ENCODE measurements at places on chromosomes 3 and 15.
A peak's percentile ranks its signal among the peaks of the same experiment; 100 is the strongest.

GRCh38 chr3:170179432-170179831 lies 2.1 kb downstream of the PHC3 start:
- no peak for ATAC-seq

DNA sequence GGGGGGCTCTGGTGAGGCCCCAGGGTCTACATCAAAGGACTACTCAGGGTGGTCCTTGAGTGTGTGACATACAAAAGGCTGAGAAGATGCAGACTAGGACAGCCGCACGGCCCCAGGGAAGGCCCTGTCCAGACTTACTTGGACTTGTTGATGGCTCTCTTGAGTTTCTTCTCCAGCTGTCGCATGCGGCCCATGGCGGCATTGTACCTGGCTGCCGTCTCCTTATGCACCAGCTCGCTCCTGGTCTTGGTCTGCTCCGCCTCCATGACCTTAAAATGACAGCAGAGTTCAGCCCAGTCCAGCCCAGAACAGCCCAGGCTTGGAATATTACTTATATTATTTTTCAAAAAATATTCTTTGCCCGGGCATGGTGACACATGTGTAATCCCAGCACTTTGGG lies 56.0 kb downstream of the CAPN7 start:
- no peak for ATAC-seq

- peak; percentile 36 for ATAC-seq
Measured at GRCh38 chr3:101194392-101194791, 126.0 kb downstream of the IMPG2 start.

- ATAC-seq: no peak
Measured at GRCh38 chr3:76470285-76470684, 569.6 kb upstream of the ROBO2 start.

DNA sequence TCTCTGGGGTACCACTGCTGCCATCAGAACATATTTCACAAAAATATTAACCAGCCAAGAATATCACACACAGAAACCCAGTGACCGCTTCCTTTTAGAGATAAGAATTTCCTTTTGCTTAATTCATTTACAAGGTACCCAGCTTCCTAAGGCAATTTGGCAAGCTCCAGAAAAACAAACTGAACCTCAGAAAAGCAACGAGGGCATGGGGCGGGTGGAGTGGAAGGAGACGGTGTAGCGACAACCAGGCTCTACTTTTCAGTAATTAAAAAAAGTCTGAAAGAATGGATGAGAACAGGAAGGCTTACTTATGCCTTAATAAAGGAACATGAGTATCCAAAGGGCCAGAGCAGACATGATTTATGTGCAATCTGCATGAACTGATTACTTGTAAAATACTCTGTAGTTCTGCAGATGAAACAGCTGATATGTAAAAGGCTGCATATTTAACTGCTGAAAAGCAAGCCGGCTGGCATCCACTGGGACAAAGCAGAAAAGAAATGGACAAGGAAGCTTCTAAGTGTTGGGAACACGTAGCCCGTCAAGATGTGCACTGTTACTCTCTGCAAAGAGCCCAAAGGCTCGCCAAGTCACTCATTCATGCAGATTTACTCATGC lies 18.6 kb downstream of the RFTN1 start:
- ATAC-seq: peak; percentile 82

DNA sequence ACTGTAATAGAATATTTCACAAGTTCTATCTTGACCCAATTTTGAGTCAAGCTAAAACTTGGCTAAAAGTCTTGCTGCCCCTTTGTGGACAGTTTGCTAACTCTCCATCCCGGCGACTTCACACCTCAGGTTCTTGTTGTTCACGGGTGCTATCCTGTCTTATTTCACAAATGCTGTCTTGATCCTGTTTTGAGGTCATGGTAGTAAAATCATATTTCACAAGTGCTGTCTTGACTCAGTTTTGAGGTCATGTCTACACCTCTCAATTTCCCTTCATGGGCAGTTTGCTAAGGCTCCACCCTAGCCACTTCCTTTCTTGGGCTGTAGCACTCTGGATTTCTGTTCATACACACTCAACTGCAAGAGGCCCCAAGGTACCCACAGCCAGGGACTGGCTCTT lies 45.0 kb upstream of the GK5 start:
- no peak for ATAC-seq

GRCh38 chr3:38396239-38396638 lies 49.7 kb downstream of the XYLB start:
- ATAC-seq: no peak

GRCh38 chr3:167862104-167862730 lies 126.7 kb downstream of the SERPINI1 start:
- no peak for ATAC-seq

- ATAC-seq: no peak
Measured at GRCh38 chr3:172138792-172139507, 99.6 kb downstream of the FNDC3B start.

DNA sequence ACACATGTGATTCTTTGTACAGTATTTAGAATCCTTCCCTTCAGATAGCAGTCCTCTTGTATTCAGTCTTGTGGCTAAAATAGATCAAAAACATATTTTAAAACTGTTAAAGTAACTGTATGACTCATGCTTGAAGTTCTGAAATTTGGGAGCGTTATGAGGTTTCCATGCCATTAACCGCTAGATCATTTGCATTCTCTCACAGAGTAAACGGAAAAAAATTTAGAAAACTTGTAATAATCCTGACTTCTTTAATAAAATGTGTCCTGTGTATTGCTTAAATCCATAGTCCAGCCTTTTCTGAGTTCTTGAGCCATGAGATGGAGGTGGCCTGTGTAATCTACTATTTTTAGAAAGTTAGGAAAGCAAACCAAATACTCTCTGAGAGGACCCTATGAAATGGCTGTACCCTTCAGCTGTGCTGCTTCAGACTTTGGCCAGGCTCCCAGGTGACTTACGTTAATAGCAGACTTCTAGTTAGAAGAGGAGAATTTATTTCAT lies 33.8 kb downstream of the MBNL1 start:
- peak; percentile 63 for ATAC-seq

DNA sequence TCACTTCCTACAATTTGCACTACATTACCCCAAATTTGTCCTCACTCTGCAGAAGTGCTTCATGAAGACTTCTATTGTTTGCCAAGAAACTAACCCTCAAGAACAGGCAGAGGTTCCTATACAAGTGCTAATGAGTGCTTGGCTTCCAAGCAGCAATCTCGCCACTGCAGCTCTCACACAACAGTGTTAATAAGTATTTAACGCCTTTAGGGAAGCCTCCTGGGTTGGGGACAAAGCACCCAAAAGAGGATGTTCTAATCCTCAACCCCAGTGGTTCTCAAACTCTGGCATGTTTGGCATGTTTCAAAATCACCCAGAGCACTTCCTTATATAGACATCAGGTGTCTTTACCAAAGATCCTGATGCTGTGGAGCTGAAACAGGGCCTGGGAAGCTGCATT lies 64.6 kb downstream of the ZIC4 start:
- ATAC-seq: no peak

GRCh38 chr3:119990888-119991287 lies 103.4 kb downstream of the GSK3B start:
- no peak for ATAC-seq

GRCh38 chr3:184380185-184380626 lies 352 bp downstream of the CHRD start:
- ATAC-seq: peak; percentile 17

DNA sequence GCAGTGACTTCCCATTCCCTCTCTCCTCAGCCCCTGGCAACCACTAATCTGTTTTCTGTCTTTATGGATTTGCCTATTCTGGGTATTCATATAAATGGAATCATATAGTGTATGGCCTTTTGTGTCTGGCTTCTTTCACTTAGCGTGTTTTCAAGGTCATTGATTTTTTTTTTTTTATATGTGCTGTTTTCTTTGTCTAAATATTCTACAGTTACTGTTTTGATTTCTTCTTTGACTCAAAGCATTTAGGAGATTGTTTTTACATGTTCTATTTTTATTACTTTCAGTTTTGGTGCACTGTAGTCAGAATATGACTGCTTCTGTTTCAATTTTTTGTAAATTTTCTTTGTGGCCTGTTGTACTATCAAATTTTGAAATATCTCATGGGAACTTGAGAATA lies 71.9 kb upstream of the RNU6-1 start:
- no peak for ATAC-seq

DNA sequence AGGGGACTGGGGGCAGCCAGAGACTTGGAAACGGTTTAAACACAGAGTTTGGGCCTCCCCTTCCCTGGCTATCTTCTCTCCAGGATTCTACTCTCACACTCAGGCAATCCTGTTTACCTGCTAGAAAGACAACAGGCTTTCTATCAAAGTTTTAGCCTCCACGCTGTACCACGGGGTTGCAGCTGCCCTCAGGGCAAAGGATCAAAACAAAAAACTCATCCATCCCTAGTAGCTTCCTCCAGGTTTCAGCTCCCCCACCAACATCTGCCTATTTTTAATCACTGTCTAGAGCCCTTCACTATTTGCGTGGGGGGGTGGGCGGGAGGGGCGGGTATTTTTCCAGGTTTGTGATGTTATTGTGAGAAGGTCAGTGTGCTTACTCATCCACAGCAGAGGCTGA lies 286.8 kb upstream of the TRIM42 start:
- no peak for ATAC-seq

DNA sequence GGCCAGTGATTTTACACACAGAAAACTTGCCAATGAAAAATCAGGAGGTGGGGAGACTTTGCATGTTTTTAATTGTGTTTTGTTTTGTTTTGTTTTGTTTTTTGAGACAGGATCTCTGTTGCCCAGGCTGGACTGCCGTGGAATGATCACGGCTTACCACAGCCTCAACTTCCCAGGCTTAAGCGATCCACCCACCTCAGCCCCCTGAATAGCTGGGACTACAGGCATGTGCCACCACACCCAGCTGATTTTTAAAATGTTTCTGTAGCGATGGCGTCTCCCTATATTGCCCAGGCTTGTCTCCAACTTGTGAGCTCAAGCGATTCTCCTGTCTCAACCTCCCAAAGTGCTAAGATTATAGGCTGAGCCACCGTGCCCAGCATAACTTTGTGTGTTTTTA lies 46.0 kb downstream of the MEIS2 start:
- 0 out of 3 replicates have a peak, but pooled peaks have one; percentile 8 for ATAC-seq

- ATAC-seq: peak; percentile 64
Measured at GRCh38 chr3:120145542-120146285, 51.5 kb upstream of the GSK3B start.

DNA sequence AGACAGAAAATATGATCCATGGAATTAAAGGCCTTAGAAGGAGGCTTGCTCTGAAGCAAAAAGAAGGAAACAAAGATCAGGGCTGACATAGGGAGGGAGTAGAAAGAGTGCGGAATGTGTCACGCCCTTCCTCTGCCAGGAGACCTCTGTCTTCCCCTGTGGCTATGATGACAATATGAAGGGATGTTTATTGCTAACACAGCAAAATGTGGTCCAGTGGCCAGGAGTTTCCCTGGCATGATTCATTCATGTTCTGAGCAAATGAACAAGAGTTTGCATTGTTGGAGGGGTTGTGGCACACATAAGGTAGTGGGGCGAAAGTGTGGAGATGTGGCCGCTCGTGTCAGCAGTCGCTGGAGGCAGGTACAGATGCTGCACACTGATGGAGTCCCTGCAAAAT lies 169.4 kb downstream of the SHQ1 start:
- ATAC-seq: no peak

GRCh38 chr3:13066236-13066635 lies 7.0 kb downstream of the IQSEC1 start:
- ATAC-seq: no peak

- no peak for ATAC-seq
Measured at GRCh38 chr3:99921986-99922385, 104.3 kb downstream of the CMSS1 start.

- ATAC-seq: peak; percentile 83
Measured at GRCh38 chr3:23959135-23959900, 14.2 kb downstream of the NR1D2 start.

DNA sequence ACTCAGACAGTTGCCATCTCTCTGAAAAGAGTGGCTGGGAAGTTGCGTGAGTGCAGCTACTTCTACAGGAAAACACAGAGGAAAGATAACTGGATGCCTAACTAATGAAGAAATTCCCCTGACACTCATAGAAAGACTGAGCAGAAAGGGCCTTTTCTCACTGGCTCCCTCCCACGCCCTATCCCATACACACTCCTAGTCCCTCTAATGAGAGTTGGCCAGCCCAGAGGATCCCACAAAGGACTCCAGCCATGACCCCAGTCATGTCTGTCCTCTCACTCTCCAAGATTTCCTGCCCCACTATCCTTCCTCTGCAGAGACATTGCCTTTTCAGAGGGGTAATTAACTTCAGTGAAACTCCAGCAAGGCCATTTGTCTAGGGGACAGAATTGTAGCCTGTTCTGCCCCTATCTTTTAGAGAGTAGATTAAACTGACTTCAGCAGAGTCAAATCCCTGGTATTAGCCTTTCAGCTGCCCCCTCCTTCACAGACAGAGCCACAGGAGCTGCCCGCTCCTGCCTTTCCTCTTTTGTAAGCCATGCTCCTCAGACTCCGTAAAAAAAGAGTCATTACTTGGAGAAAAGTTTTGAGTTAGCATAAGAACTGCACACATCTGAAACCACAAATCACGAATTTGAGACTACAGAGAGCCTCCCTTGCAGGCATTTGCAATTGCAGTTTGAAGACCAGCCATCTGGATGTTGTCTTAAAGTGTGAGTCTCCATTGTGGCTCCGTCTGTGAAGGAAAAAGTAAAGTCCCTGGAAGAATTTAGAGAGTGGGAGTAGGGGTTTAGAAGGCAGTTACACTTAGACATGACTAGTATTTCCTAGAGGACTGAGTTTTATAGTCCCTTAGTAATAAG lies 129.1 kb upstream of the SEMA6D start:
- no peak for ATAC-seq

DNA sequence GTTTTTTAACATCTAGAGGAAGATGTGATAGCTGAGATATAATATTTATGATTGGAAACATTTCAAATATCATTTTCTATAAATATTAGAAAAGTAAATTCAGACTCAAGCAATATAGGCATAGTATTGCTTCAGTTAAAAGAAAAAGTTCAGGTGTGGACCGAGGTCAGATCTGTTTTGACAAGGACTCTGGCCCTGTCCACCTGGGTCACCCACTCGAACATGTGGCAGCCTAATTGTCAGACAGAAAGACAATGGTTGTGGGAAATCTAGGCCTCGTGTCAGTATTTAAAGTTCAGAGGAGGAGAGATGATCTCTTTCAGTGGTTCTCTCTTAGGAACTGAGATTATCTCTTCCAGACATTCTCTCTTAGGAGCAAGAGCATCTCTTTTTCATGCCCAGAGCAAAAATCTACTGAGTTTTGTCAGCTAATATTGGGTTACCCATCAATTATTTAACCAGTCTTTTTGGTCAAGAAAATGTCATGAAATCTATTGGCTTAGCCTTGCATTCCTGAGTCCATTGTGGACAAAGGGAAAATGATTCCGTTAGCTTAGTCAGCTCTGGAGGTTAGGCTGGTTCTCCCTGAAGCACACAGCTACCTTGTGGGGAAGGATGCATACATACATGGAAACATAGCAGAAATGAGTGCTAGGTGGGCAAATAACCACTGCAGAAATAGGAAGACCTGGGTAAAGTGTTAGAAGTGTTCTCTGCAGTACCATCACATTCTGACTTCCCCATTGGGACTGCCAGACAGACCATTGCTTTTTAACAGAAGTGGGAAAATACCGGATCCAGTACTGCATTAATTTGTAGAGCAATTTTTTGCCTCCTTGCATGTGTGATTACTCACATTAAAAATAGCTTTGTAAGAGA lies 343.3 kb downstream of the GRM7 start:
- no peak for ATAC-seq
